ENCODE measurements at places on chromosomes 5 and 9.

DNA sequence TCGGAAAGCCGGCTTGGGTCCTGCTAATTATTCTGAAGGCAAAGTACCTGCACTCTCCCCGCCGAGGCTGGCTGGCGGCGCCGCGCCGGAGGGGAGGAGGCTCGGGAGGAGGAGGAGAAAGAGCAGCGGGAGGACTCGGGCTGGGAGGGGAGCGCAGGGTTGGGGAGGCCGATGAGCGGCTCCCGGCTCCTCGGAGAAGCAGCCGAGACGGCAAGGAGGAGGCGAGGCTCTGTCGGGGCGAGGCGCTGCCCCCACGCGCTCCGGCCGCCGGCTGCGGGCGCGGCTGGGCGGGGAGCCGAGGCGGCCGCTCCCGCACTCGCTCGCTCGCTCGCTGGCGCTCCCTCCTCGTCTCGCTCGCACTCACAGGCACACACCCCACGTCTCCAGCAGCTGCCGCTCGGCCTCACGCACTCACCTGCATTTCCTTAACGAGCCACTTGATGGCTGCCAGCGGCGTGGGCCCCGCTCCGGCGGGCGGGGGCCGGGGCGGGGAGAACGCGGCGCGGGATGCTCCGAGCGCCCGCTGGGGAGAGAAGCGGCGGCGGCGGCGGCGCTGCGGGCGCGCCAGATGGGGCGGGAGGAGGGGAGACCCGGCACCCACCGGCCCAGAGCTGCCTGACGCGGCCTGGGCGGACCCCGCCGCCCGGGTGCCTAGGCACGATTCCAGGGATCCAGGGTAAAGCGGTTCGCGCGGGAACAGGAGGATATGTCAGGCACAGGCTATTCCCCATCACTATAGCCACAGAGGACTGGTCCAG is at the start of gene PTPRD:
PTPRD (minus strand) TSS at position 362 of the 758 bp plus-strand sequence.
- peak; percentile 4 for DNase-seq

DNA sequence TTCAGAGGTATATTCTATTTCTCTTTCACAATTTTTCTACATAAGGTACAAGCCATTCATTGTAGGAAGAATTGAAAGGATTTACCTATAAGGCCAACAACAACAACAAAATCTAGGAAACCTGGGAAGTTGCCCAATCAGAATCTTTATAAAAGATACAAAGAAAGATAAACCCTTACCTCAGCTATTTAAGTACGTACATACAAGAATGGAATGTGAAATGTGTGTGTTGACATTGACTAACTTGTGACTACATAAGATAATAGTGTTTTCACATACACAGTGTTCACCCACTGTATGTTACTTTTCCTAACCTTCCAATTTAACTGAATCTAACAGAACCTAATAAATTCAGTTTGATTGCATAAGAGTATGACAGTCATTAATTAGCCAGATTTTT is 154.1 kb downstream of the ADAMTS6 start:
- no peak for DNase-seq

GRCh38 chr9:91898451-91899218 is 51.4 kb downstream of the ROR2 start:
- DNase-seq, result no peak

GRCh38 chr5:143896516-143896915 is 84.6 kb downstream of the HMHB1 start:
- no peak for DNase-seq

GRCh38 chr9:14170392-14170931 is 143.5 kb downstream of the NFIB start:
- no peak for DNase-seq

- no peak for DNase-seq
Measured at GRCh38 chr5:43309637-43310036, 3.6 kb downstream of the HMGCS1 start.
